ENCODE measurements at places on chromosomes 3 and 15.

- no peak for DNase-seq
Measured at GRCh38 chr3:13042715-13043271, 30.4 kb downstream of the IQSEC1 start.

- no peak for DNase-seq
Measured at GRCh38 chr3:87260270-87260669, 16.1 kb downstream of the POU1F1 start.

DNA sequence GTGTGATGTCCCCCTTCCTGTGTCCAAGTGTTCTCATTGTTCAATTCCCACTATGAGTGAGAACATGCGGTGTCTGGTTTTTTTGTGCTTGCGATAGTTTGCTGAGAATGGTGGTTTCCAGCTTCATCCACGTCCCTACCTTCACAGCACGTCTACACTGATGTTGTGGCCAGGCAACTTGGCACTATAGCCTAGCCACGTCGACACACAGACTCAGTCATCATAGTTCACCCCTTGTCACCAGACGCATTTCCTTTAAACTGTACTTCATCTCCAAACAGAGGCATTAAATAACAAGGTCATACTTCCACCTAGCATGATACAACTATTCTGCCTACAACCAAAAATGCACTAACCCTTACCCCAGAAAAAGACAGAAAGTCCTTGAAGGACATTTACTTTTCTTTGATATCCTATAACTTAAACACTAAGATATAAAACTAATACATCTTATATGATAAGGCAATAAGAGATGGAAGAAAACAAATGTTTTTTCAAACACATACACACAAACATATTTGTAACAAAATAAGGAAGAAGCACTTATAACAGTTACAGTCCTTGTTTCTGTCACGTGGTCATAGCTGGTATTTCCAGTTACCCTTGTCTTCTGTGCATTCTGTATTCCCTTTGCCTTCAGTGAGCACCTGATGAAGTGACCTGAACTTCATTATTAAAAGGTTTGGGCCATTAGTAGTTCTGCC, 121.4 kb downstream of the KLF13 start:
- DNase-seq: no peak

DNA sequence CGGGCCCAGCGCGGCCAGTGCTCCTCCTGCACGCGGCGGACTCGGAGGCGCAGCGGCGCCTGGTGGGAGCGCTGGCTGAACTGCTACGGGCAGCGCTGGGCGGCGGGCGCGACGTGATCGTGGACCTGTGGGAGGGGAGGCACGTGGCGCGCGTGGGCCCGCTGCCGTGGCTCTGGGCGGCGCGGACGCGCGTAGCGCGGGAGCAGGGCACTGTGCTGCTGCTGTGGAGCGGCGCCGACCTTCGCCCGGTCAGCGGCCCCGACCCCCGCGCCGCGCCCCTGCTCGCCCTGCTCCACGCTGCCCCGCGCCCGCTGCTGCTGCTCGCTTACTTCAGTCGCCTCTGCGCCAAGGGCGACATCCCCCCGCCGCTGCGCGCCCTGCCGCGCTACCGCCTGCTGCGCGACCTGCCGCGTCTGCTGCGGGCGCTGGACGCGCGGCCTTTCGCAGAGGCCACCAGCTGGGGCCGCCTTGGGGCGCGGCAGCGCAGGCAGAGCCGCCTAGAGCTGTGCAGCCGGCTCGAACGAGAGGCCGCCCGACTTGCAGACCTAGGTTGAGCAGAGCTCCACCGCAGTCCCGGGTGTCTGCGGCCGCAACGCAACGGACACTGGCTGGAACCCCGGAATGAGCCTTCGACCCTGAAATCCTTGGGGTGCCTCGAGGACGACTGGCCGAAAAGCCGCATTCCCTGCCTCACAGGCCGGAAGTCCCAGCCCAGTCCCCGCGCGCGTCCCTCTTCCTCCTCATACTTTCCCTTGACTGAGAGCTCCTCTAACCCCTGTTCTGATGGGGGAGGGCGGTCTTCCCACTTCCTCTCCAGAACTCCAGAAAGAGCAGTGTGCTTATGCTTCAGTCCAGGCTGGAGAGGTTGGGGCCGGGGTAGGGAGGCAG, 1.4 kb upstream of the IL17RC start:
- peak; percentile 44 for DNase-seq

- no peak for DNase-seq
Measured at GRCh38 chr3:100893108-100893507, 100.1 kb downstream of the ABI3BP start.

GRCh38 chr3:114147251-114147650, 31.6 kb downstream of the DRD3 start:
- DNase-seq: no peak

- no peak for DNase-seq
Measured at GRCh38 chr3:8822141-8822540, 52.7 kb upstream of the OXTR start.

- no peak for DNase-seq
Measured at GRCh38 chr3:160052385-160053047, 63.9 kb downstream of the IL12A start.

- no peak for DNase-seq
Measured at GRCh38 chr15:59174151-59174834, 32.4 kb upstream of the LDHAL6B start.

Data from activated T-cell treated with anti-CD3 and anti-CD28 coated beads, Interleukin-2, amount 50 U/mL, for 1 hour (primary cell).